ENCODE measurements at places on chromosomes 6 and 20. TPM values are rescaled to one million over a fixed set of nuclear protein-coding genes. Genes with fewer than 3 reads are reported as not detected.

The LPA gene
- total RNA-seq = 1.2 TPM

DNA sequence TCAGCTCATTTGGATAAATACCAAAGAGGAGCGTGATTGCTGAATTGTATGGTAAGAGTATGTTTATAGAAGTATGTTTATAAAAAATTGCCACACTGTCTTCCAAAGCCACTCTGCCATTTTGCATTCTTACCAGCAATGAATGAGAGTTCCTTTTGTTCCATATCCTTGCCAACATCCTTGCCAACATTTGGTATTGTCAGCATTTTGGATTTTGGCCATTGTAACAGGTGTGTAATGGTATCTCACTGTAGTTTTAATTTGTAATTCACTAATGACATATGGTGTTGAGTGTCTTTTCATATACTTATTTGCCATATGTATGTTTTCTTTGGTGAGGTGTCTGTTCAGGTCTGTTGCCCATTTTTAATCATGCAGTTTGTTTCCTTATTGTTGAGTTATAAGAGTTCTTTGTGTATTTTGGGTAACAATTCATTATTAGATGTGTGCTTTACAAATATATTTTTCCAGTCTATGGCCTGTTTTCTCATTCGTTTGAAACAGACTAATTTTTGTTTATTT lies 520.2 kb upstream of the SOX4 start:
- H3K27ac ChIP-seq = no peak overlapping the region
- H3K4me3 ChIP-seq = no peak overlapping the region
- no peak for DNase-seq
- no peaks in the 10 kb centered on the region for H3K4me1 ChIP-seq

- H3K4me1 ChIP-seq = peaks cover 2% of the 10 kb centered on the region
- H3K36me3 ChIP-seq = no peaks in the 10 kb centered on the region
- H3K27me3 ChIP-seq = no peaks in the 10 kb centered on the region
- H3K27ac ChIP-seq = no peak overlapping the region
Measured at GRCh38 chr20:35447082-35447789, 8.2 kb upstream of the CEP250 start.

DNA sequence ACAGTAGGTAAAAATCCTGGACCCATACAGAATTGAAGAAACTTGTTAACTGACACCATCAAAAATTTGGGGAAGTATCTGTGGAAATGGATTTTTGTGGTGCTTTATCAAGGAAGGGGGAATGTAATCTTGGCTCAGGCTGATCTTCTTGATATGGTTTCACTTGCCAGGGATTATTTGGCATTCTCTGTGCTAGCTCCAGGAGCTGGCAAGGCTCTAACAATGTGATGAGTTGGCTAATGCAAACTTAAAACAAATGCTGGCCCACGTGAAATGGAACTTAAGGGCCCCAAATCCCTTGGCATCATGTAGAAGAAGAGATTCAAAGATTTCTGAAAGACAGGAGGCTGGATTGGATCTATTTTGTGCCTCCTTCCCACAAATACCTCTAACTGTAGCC lies 13.1 kb downstream of the KCNS1 start:
- DNase-seq = no peak
- no peak overlapping the region for H3K4me3 ChIP-seq
- H3K4me1 ChIP-seq = no peaks in the 10 kb centered on the region

GRCh38 chr6:145087034-145087433 lies 648.3 kb downstream of the EPM2A start:
- no peak overlapping the region for H3K27ac ChIP-seq
- no peaks in the 10 kb centered on the region for H3K36me3 ChIP-seq
- DNase-seq = no peak
- no peaks in the 10 kb centered on the region for H3K4me1 ChIP-seq
- H3K27me3 ChIP-seq = no peaks in the 10 kb centered on the region
- H3K4me3 ChIP-seq = no peak overlapping the region

DNA sequence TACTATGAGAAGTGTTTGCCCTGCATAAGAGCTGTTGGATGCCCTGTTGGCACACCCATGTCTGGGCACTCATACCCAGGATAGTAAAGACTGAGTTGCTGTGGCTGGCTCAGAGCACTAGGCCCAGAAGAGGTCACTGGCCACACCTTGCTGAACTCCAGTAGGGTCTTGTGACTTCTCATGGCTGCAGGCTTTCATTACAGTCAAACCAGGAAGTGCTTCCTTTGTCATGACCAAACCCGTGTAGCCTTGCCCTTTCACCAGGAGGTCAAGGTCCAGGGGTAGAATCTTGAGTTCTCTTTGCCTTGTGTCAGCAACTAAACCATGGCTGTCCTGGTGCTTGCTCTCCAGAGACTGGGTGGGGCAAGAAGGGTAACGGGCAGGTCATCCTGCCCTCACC lies 49.5 kb downstream of the CD164 start:
- H3K27me3 ChIP-seq = no peaks in the 10 kb centered on the region
- no peak overlapping the region for H3K4me3 ChIP-seq
- no peaks in the 10 kb centered on the region for H3K4me1 ChIP-seq
- no peak overlapping the region for H3K27ac ChIP-seq
- DNase-seq = no peak
- no peaks in the 10 kb centered on the region for H3K36me3 ChIP-seq

DNA sequence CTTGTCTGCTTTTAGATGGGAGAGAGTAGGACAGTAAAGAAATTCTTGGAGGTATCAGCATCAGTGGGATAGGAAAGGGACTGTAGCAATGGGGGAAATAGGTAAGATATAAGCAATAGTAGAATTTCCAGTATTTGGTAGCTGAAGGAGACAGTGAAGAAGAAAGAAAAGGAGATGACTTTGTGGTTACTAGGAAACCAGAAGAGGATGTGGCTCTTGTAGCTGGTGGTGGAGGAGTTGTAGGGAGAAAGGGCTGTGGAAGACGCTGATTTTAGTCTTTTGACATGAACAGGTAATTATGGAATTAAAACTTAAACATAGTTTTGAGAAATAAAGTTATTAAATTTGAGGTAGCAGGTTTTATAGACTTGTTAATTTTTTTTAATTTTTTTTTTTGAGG lies 26.1 kb downstream of the SH3BGRL2 start:
- no peaks in the 10 kb centered on the region for H3K4me1 ChIP-seq
- no peaks in the 10 kb centered on the region for H3K36me3 ChIP-seq
- no peak overlapping the region for H3K4me3 ChIP-seq
- no peaks in the 10 kb centered on the region for H3K27me3 ChIP-seq
- no peak overlapping the region for H3K27ac ChIP-seq

- no peak overlapping the region for H3K27ac ChIP-seq
- H3K27me3 ChIP-seq = no peaks in the 10 kb centered on the region
- no peaks in the 10 kb centered on the region for H3K36me3 ChIP-seq
- no peak for DNase-seq
Measured at GRCh38 chr6:148924226-148925012, 177.6 kb downstream of the UST start.

- no peak for DNase-seq
- no peak overlapping the region for H3K27ac ChIP-seq
- H3K4me3 ChIP-seq = no peak overlapping the region
Measured at GRCh38 chr6:107106165-107106564, 9.2 kb downstream of the BEND3 start.

- peaks cover 6% of the 10 kb centered on the region for H3K4me1 ChIP-seq
- H3K27me3 ChIP-seq = no peaks in the 10 kb centered on the region
- no peak overlapping the region for H3K4me3 ChIP-seq
- no peak for DNase-seq
- H3K36me3 ChIP-seq = no peaks in the 10 kb centered on the region
Measured at GRCh38 chr20:46801003-46801702, 91.7 kb downstream of the SLC2A10 start.

GRCh38 chr20:16505894-16506293 lies 67.4 kb downstream of the KIF16B start:
- H3K36me3 ChIP-seq = no peaks in the 10 kb centered on the region
- no peak for DNase-seq
- no peaks in the 10 kb centered on the region for H3K27me3 ChIP-seq
- no peak overlapping the region for H3K4me3 ChIP-seq
- H3K4me1 ChIP-seq = no peaks in the 10 kb centered on the region

DNA sequence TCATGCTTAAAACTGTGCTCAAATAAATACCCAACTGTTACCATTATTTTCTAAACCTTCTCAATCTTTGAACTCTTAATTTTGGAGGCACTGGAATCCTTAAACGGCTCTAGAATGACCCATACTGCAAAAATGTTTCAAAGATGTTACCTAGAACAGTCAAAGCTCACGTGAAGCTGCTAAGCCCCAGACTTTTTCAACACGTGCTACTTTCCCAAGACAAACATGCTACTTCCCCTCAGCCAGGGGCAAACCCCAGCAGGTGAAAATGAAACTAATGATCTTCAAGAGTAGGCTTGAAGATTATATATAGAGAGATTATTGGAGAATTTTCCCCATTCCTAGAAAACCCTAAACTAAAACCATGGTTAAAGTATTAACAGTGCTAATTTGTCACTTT lies 28.1 kb downstream of the HUS1B start:
- peaks cover 4% of the 10 kb centered on the region for H3K36me3 ChIP-seq

- H3K36me3 ChIP-seq = no peaks in the 10 kb centered on the region
- no peak overlapping the region for H3K27ac ChIP-seq
- DNase-seq = no peak
Measured at GRCh38 chr20:32908334-32909292, 49.9 kb downstream of the EFCAB8 start.

DNA sequence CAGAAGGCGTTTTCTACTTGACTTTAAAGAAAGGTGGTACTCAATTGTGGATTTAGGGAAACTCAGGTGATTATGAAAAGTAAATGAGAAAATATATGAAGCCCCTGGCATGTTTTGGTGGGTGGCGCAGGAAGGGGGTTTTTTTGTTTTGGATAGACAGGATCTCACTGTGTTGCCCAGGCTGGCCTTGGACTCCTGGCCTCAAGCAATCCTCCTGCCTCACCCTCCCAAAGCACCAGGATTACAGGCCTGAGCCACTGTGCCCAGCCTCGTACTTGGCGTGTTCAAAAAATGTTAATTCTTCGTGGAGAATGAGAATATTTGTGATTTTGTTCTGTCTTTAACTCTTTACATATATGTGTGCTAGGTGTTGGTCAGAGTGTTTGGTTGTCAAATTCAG lies 32.1 kb upstream of the C20orf144 start:
- no peaks in the 10 kb centered on the region for H3K27me3 ChIP-seq
- H3K4me1 ChIP-seq = no peaks in the 10 kb centered on the region
- DNase-seq = no peak
- H3K4me3 ChIP-seq = no peak overlapping the region
- H3K36me3 ChIP-seq = peaks cover 57% of the 10 kb centered on the region

- no peak overlapping the region for H3K27ac ChIP-seq
- H3K4me3 ChIP-seq = no peak overlapping the region
- no peaks in the 10 kb centered on the region for H3K36me3 ChIP-seq
- H3K4me1 ChIP-seq = no peaks in the 10 kb centered on the region
Measured at GRCh38 chr6:1665214-1665613, 55.5 kb downstream of the FOXC1 start.

DNA sequence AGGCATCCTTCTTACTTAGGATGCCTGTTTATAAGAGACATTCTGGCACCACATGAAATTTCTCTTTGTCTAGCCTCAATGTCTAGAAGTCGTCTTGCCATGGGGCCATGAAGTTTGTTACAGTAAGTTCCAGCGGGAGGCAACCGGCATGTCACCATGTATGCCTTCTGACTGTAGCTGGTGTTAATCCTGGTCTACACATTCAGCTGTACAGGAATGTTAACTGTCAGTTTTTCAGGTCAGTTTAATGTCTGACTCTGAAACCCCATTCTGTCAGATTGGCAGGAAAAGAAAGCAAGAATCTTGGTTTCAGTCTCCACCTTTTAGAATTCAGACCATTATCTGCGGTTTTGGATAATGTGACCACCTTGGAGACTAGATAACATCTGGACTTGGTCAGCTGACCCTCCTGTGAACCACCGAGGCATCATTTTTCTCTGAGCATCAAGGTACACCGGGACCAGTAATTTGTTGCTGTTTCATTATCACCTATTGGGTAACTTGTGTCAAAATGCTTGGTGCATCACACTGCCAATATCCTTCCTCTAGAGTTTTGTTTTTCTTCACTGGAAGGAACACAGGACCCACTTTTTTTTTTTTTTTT lies 228.7 kb downstream of the DOK5 start:
- H3K36me3 ChIP-seq = no peaks in the 10 kb centered on the region
- no peak for DNase-seq
- H3K27me3 ChIP-seq = no peaks in the 10 kb centered on the region
- no peaks in the 10 kb centered on the region for H3K4me1 ChIP-seq
- H3K27ac ChIP-seq = no peak overlapping the region

DNA sequence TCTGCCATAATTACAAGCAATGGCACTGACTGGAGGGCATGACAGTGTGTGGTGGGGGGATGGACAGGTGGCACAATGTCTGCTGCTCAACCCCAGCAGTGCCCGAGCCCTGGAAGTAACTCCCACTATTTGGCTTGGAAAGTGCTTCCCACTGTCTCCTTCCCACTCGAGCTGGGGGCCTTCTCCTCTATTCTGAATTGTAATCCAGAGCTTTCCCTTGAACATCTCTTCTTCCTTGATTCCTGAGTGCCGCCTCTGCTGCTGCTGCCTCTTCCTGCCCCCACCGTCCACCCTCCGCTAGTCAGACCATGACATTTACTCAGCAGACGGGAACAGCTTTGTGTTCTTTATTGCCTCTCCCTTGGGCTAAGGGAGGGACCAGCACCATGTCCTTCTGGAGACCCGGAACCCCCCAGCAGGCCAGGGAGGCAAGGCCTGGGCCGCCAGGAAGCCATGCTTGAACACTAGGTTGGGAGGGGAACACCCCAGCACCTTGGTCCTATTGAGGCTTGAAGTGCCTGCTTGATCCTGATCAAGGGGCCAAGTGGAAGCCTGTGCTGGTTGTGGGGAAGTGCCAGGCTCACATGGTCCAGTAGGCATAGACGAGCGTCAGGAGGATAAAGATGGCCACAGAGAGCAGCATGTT lies 17.0 kb downstream of the CCDC167 start:
- H3K36me3 ChIP-seq = peaks cover 66% of the 10 kb centered on the region
- no peak overlapping the region for H3K27ac ChIP-seq
- H3K27me3 ChIP-seq = no peaks in the 10 kb centered on the region
- no peak for DNase-seq
- peaks cover 62% of the 10 kb centered on the region for H3K4me1 ChIP-seq

DNA sequence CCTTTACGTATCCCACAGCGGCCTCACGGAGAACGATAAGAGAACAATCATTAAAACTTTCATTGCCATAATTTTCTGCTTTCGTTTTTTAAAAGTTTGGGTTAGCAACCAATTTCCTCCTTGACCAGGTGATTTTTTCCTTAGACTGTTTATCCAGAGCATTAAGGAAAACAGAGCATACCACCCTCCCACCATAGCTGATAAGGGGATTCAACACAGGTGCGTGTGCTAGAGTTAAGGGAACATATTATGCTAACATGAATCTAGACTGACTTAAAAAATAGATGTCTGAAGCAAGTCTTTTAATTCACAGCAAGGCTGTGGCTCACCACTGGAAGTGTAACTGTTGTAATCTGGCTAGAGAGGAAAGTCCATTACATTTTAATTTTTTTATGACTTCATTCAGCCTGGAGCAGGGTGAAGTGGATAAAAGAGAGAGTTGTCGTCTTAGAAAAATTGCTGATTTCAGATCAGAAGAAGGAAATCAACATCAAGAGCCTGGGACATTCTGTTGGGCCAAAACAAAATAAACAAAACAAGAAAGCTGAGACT lies 5.5 kb upstream of the SLC22A2 start:
- no peak overlapping the region for H3K27ac ChIP-seq
- H3K4me1 ChIP-seq = peaks cover 17% of the 10 kb centered on the region
- H3K27me3 ChIP-seq = no peaks in the 10 kb centered on the region
- DNase-seq = no peak
- no peaks in the 10 kb centered on the region for H3K36me3 ChIP-seq

- H3K4me1 ChIP-seq = no peaks in the 10 kb centered on the region
- H3K4me3 ChIP-seq = no peak overlapping the region
- H3K27me3 ChIP-seq = no peaks in the 10 kb centered on the region
Measured at GRCh38 chr6:127096167-127096566, 22.3 kb upstream of the RSPO3 start.

GRCh38 chr20:9078826-9079731 lies 10.2 kb downstream of the PLCB4 start:
- H3K4me1 ChIP-seq = no peaks in the 10 kb centered on the region
- no peaks in the 10 kb centered on the region for H3K27me3 ChIP-seq
- H3K4me3 ChIP-seq = no peak overlapping the region
- no peak overlapping the region for H3K27ac ChIP-seq

All from spinal cord (tissue), 10 donors.